ENCODE measurements at places on chromosomes 7 and 10.

- no peak for DNase-seq
Measured at GRCh38 chr7:30213637-30214036, 70.8 kb upstream of the ZNRF2 start.

GRCh38 chr10:63123727-63124362 lies 9.3 kb upstream of the NRBF2 start:
- no peak for DNase-seq

DNA sequence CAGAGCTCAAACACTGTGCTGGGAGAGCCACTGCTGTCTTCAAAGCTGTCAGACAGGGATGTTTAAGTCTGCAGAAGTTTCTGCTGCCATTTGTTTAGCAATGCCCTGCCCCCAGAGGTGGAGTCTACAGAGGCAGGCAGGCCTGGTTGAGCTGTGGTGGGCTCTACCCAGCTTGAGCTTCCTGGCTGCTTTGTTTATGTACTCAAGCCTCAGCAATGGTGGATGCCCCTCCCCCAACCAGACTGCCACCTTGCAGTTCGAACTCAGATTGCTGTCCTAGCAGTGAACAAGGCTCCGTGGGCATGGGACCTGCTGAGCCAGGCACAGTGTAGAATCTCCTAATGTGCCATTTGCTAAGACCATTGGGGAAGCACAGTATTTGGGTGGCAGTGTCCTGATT lies 4.6 kb upstream of the CYP2C19 start:
- DNase-seq, result no peak

DNA sequence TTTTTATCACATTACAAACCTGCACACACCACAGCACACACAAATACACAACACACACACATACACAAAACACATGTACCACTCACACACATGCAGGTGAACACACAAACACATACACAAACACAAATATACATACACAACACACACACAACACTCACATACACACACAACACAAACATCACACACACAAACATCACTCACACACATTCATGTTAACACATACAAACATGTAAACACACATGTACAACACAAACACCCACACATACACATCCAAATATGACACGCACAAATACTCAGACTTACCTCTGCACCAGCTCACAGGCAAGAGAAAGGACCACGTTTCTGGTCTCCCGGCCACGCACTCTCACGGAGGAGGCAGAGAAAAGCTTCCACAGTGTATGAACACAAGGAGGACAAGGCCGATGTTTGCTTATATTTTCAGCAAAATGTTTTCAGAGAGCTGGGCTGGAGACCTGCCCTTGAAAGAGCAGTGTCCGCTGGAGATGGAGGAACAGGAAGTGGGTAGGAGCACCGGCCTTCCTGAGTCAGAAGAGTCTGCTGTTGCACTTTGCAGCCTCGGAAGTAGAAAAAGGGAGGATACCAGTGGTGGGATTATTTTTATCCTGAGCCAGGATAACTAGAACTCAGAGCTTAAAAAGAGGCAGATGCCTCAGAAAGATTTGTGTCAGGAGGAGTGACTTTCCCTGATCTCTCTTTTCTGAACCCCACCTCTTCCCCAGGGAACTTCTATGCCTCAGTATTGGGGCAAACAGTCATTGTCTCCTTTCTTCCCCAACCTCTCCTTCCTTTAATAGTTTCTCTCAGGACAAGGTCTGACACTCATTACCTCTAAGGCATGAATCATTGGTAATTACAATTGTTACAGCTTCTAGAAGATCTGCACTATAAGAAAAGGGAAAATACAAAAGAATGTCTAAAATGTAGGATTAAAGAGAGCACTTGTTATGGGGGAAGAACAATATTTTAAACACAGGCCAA lies at the start of gene GIMAP6:
Gene GIMAP6 (minus strand): TSS at position 520 of the 999 bp plus-strand sequence. CDS start 2,243 bp downstream, outside the sequence.
- no peak for DNase-seq

GRCh38 chr7:8363407-8364015 lies 69.9 kb upstream of the NXPH1 start:
- no peak for DNase-seq

DNA sequence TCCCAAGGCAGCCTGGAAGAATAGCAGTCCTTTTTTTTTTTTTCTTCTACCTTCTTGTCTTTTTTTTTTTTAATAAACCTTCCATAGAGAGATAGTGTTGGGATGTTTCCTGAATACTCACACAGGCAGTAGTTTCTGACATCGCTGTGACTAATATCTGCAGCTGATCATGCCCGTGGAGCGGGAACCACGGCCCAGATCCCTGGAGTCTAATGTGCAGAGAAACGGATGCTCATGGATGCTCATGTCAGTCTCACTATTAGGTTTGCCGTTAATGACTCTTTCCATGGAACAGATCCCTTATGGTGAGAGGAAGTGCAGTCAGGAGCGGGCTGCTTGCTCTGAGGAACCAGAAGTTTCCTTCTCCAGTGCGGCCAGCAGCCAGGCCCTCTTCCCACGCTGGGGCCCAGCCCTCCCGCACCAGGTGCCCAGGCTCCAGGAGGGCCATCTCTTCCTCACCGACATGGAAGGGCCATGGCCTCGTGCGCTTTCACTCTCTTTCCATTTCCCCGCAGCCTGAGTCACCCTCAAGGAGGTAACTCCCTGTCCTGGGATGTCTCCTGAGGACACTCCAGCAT lies 132.5 kb downstream of the WDR37 start:
- DNase-seq, result no peak

GRCh38 chr7:46532571-46532970 lies 611.5 kb upstream of the IGFBP3 start:
- no peak for DNase-seq

DNA sequence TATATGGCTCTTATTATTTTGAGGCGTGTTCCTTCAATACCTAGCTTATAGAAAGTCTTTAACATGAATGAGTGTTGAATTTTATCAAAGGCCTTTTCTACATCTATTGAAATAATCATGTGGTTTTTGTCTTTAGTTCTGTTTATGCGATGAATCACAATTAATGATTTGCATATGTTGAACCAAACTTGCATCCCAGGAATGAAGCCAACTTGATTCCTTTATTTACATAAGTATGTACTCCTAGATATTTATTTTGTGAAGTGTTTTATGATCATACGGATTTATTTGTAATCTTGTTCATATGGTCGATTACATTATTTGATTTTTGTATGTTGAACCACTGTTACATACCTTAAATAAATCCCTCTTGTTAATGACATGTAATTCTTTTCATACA lies 244.3 kb upstream of the KCND2 start:
- DNase-seq, result no peak

DNA sequence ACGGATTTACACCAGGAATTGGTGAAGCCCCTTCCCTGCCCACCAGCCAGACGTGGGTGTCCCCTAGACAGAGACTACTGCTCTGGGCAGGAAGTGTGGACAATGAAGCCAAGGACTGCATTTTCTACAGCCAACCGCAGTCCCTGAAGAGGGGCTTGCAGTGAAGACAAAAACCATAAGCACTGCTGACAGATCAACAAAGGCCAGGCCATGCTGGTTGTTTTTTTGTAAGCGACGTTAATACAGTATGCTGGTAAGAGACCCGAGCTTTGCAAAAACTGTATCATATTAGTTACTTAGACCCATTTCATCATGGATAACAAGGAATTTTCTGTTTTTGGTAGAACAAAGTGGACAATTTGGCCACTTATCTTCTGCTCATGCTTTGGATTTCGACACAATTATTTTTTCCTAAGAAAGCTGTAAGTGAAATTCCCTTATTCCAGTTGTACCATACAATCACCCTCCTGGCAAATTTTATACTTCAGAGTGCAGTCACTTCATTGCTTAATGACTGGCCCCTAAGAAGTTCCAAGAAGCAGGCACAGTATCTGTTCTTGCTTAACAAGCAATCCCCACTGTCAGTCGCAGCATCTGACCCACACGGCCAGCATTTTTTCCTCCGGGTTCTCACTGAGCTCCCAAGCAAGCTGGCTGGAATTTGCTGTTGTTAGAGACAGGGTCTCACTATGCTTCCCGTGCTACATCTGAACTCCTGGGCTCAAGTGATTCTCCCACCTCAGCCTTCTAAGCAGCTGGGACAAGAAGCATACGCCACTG lies 163.5 kb downstream of the PARD3 start:
- DNase-seq, result no peak

GRCh38 chr7:81470724-81471379 lies 299.0 kb downstream of the HGF start:
- DNase-seq, result no peak

DNA sequence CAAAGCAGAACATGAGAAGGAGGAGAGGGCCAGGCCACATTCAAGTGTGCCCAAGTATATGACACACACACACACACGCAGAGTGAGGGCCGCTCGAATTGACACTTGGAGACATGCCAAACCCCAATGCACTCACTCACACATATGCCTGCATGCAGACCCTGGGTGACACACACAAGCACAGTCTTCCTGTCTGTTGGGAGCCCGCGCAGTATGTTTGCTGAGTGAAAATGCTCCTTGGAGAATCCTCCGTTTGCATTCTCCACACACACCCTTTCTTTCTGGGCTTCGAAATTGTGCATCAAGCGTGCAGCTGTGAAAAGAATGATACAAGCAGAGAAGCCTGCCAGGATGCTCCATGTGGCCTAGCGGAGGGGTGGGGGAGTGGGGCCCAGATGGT lies 120.9 kb downstream of the PLXNA4 start:
- no peak for DNase-seq

DNA sequence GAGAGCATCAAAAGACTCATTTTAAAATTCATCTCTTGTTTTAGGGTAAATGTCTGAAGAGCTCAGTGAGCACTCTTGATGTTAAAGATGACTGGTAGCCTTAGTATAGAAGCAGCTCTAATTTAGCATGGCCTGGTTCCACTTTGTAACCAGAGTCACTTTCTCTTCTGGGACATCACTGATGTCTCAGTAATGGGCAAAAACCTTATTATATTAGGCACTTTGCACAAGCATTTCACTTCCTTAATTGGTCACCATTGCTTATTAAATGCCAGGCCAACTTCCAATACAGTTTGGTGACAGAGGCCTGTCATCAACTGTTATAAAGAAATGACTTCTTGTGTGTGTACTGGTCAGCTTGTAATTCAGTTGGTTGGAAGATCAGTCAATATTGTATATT lies 53.0 kb downstream of the STEAP1B start:
- DNase-seq, result no peak

- DNase-seq, result no peak
Measured at GRCh38 chr7:24956021-24956420, 24.0 kb downstream of the OSBPL3 start.

DNA sequence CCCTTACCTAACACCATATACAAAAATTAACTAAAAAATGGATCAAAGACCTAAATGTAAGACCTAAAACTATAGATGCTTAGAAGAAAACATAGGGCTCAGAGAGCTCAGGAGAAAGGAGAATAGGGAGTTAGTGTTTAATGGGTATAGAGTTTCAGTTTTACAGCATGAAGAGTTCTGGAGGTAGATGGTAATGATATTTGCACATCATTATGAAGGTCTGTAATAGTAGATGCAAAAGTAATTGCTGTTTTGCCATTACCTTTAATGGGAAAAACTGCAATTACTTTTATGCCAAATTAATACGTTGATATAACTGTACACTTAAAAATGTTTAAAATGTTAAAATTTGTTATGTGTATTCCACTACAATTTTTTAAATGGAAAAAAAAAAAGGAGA lies 39.2 kb upstream of the NANOS1 start:
- DNase-seq, result no peak

- no peak for DNase-seq
Measured at GRCh38 chr10:69571618-69572158, 1.5 kb downstream of the NEUROG3 start.

DNA sequence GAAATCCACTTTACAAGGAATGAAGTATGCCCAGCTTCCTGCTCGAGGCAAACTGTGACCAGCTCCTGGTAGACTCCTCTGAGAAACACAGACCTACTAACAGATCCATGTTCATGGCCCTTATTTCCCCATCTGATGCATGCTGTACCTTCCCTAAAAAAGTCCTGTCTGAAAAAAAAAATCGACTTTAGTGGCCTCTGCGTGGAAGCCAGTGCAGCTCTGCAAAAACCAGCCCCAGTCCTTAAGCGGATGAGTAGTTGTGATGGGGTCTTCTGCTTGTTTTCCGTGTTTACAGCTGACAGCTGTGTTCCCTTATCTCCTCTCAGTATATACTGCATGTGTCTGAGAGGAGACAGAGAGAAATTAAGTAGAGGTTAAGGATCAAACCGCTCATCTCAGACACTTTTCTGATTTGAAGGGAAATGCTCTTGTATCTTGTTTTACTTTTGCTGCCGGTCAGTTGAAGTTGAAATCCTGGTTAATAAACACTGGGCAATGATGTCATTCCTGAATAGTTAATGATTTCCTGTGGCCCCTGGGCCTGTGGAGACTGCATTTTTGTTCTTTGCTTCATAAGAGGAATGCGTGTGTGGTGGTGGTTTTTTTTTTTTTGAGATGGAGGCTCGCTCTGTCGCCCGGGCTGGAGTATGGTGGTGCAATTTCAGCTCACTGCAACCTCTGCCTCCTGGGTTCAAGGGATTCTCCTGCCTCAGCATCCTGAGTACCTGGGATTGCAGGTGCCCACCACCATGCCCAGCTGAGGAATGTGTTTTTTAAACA lies 67.6 kb downstream of the DOCK1 start:
- peak; percentile 46 for DNase-seq

DNA sequence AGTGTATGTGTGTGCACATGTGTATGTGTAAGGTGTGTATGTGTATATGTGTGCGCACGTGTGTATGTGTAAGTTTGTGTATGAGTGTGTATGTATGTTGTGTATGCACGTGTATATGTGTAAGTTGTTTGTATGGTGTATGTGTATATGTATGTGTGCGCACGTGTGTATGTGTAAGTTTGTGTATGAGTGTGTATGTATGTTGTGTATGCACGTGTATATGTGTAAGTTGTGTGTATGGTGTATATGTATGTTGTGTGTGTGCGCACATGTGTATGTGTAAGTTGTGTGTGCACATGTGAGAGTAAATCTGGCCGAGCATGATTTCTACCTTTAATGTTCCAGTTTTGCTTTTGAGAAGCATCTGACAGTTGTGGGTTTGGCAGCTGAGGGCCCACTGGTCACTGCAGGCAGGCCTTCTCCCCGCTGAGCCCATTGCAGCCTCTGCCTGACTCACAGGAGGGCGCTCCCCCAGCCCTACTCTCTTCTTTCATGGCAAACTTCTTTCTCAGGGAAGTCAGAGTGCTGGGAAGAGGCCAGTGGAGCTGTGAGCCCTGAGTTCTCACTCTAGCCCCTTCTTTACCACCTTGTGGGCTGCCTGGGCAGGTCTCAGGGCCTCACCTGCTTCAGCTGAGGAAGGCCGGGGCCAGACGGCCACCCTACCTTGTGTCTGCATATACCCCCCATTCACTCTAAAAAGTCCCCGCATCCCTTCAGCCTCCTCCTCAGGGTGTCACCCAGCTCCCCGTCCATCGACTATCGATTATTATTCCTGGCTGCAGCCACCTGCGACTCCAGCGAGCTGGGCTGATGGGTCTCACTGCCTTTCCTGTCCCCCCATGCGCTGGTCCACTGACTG lies 11.2 kb downstream of the WDR86 start:
- DNase-seq, result no peak

DNA sequence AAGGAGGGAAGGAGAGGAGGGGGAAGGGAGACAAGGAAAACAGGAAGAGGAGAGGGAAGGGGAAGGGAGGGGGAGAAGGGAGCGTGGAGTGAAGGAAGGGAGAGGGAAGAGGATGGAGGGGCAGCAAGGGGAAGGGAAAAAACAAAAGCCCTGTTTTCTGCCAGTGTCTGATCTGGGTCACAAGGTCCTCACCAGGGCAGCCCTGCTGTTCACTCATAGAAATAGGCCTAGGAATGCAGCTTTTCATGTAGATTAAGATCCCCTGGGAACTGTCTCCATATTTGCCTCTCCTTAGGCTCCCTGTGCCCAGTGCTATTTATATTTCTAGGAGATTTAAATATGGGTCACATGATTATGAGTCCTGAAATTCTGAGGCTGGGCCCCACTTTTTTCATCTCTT lies 790.7 kb downstream of the TNS3 start:
- no peak for DNase-seq

GRCh38 chr10:10533437-10533836 lies 484.2 kb upstream of the CELF2 start:
- no peak for DNase-seq
